Right cardiac atrium (tissue), 5 donors: ENCODE measurements at places on chromosomes 3 and 15.

DNA sequence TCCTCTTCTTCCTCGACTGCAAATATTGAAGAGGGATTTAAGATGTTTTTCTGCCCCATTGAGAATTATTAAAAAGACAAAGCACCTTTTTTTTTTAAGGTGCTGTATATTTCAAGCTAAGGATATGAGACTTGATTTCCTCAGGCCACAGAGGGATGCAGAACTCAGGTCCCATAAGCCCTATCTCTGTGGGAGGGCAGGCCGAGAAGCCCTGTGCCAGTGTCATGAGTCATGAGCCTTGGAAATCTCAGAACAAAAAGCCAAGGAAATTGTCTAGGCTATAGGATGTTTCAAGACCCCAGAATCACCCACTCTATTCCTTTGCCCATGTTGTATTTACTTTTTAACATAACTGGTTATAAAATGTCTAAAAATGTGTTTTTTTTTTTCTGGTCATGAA, 7.3 kb downstream of the ESYT3 start:
- no peak for DNase-seq

DNA sequence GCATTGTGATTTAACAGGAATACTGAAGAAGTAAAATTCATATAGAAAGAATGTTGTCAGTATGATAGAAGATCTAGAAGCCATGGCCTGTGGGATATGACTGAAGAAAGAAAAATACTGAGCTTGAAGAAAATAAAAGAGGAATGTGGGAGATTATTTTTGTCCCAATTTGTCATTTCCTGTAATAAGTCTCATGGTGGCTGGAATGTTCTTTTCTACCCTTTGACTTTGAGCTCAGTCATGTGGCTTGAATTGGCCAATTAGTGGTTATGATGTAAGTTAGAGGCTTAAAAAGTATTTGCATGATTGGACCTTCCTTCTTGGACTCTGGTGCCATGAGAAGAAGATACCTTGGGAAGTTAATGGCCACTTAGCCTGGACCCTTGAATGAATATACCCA, 14.1 kb downstream of the APH1B start:
- DNase-seq: no peak

- no peak for DNase-seq
Measured at GRCh38 chr3:11625376-11626083, 18.2 kb downstream of the VGLL4 start.

DNA sequence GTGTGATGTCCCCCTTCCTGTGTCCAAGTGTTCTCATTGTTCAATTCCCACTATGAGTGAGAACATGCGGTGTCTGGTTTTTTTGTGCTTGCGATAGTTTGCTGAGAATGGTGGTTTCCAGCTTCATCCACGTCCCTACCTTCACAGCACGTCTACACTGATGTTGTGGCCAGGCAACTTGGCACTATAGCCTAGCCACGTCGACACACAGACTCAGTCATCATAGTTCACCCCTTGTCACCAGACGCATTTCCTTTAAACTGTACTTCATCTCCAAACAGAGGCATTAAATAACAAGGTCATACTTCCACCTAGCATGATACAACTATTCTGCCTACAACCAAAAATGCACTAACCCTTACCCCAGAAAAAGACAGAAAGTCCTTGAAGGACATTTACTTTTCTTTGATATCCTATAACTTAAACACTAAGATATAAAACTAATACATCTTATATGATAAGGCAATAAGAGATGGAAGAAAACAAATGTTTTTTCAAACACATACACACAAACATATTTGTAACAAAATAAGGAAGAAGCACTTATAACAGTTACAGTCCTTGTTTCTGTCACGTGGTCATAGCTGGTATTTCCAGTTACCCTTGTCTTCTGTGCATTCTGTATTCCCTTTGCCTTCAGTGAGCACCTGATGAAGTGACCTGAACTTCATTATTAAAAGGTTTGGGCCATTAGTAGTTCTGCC, 121.4 kb downstream of the KLF13 start:
- no peak for DNase-seq

- no peak for DNase-seq
Measured at GRCh38 chr3:143478115-143478693, 358.6 kb downstream of the CHST2 start.

DNA sequence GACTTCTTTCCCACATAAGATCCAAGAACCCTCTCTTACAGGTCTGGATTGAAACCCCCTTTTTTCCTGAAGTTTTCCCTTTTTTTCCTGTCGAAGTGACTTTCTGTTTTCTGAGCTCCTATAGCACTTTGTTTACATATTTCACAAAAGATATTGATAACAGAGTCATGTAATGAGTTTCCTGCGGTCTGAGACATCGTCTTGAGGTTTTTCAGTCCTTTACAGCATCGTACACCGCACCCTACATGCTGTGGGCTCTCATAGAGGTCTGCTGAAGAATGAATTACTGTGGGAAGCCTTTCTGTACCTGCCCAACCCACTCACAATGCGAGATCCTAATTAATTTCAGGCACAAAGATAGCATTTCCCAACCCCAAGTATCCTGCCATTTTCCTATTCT, 53.1 kb downstream of the MCF2L2 start:
- no peak for DNase-seq

DNA sequence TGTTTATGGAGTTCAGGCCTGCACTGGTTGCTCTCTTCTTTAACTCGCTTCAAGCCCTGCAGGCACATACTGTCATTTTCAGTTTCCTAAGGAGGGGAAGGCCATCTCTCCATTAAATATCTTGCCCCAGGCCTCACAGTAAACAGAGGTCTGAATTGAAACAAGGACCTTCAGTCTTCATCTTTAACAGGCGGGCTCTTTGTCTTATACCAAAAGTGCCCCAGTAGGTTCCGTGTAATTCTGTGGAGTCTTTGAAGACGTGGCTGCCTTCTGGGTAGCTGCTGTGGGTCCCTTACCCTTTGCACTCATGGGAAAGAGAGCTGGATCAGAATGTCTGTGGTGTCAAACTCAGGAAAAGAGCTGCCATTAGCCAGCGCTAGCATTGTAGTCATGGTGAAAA, 161.2 kb downstream of the APBA2 start:
- no peak for DNase-seq

- DNase-seq: peak; percentile 52
Measured at GRCh38 chr15:91572110-91572509, 281.4 kb upstream of the SLCO3A1 start.

DNA sequence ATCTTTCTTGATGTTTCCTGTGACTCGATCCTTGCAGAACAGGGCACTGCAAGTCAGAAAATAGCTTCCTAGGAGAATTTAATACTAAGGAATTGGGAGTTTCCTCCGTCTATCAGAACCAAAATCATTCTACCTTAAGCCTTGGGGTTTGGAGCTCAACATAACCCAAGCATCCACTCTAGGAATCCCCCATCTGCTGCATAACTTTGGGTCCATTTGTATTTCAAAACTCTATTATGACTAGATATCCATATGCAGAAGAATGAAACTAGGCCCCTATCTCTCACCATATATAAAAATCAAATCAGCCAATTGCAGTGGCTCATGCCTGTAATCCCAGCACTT, 61.7 kb upstream of the AKAP13 start:
- DNase-seq: no peak

GRCh38 chr3:134971306-134971705, 176.2 kb downstream of the EPHB1 start:
- no peak for DNase-seq

DNA sequence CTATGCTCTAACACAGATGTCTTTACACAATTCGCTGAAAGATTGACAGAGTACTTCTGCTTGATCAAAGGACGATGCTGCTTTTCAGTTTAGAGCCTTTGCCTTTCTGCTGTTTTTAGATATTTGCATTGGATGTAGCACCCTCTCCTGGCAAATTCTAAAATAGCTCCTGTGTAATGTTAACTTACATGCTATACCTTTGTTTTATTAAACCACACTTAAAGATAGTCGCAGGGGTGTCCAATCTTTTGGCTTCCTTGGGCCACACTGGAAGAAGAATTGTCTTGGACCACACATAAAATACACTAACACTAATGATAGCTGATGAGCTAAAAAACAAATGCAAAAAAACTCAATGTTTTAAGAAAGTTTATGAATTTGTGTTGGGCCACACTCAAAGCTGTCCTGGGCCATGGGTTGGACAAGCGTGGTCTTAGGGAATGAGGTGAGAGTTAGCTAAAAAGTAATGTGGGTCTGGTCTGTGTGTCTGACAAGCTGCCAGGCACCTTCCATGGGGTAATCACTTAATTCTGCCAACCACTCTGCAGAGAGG, 62.9 kb downstream of the ATG7 start:
- DNase-seq: no peak

DNA sequence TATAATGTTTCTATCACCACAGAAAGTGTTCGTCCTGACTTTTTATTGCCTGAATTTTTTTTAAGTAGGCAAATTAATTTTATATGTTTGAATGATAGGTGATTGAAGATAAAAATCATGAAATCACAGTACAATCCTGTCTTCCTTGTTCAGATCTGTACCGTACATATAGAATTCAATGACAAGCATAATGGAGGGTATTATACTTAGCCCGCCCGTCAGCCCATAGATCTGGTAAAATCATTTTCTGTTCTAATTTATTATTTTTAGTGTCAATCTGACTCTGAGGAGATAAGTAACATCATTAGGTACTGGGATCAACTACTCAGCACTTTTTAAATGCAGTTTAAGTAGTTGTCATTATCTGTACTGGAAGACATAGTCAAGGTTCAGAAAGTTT, 269.9 kb downstream of the NR2F2 start:
- DNase-seq: no peak

- DNase-seq: no peak
Measured at GRCh38 chr15:92611995-92612745, 43.4 kb downstream of the FAM174B start.

- DNase-seq: no peak
Measured at GRCh38 chr15:97081666-97082226, 751.2 kb downstream of the NR2F2 start.

DNA sequence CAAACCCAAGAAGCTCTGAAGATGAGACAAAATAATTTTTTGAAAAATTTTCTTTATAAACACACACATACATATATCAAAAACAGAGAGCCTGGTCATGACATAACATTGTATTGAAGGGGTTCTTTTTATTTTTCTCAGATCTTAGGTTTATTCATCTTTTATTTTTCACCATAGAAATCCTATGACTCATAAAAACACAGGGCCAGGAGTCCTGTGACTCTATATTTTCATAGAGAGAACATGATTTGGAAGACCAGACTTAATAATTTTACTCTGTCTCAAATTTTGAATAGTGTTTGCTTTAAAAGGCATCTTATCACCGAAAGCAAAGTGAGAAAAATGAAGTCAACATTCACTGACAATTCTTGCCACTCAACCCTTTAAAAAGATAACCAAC, 57.7 kb downstream of the SUCNR1 start:
- no peak for DNase-seq
